ENCODE measurements at places on chromosomes 2 and 18.
A peak's percentile ranks its signal among the peaks of the same experiment; 100 is the strongest.

- DNase-seq = no peak
Observed at GRCh38 chr2:77602771-77603170, 80.6 kb upstream of the LRRTM4 start.

DNA sequence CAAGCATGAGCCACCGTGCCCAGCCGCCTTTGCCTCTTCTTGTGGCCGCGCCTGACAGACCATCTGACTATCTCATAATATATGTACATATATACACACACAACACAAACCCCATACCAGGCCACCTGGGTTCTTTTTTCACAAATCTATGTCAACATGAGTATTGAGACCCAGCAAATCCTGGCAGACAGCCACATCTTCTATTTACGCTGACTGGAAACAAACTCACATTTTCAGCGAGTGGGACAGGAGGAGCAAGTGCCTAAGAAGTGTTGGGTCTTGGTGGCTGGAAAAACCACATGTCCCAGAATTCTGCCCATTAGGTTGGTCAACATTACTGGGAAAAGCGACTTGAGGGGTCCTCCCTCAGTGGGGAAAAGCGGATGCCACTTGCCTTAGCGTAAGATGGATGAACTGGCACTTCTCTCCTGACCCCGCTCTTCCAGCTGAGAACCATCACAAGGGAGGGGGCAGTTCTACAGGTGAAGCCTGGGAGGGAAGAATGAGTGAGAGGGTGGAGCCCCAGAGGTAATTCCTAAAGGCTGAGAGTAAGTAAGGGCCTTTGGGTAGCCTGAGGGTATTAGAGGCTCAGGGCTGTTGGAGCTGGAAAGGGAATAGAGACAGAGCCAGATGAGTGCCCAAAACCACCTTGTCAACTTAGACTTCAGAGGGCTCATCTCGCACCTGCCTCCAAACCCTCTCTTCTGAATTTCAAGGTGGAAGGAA, 1.9 kb downstream of the SCYGR3 start:
- DNase-seq = no peak

DNA sequence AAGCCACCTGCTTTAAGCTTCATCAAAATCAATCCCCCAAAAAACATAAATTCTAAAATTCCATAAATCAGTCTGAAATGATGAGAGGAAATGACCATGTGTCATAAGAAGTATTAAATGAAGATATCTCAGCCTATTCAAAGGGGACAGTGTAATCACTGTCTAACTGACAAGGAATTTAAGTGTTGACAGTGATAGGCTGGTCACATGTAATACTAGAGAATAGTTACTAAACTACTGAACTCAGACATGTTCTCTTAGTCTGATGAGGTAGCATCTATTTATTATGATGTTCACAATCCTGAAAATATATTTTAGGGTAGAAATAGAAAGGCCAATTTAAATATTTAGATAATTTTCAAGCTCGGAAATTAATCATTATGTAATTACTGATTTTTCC, 216.1 kb downstream of the L3MBTL4 start:
- DNase-seq = no peak

GRCh38 chr2:122780251-122780650, 1024.8 kb downstream of the TSN start:
- DNase-seq = no peak

GRCh38 chr18:25306671-25307070, 45.3 kb downstream of the ZNF521 start:
- DNase-seq = no peak

DNA sequence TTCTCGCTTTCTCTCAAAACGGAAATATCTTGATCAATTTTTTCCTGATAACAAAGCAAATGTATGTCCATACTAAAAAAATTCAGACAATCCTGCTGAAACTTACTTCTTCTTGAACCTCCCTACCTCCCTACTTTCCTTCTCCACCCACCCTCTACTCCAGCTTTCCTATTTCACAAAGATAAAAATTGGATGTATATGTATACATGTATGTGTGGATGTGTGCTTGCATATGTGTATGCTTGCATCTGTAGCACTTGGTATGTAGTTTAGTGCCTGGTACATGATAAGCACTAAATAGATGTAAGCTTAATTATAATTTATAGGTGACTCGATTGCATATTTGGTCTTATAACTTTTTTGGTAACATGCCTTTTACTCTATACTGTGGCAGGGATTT, 167.5 kb upstream of the ITGA4 start:
- DNase-seq = no peak

DNA sequence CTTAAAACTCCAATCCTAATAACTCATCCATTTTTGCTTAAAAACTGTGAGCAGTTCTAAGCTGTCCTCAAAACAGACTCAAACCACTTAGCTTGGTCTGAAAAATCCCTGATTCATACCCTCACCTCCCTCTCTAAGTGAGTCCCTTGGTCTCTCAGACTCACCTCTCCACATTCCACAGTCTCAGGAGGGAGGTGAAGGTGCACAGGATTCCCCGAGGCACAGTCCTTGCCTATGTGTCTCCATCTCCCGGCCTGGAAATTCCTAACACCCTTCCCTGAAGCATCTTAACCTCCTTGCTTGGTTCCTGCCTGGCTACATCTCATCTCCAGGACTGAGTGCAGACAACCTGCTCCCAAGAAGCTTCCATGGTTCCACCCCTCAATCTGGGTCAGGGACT, 45.0 kb downstream of the CYRIA start:
- DNase-seq = no peak

- DNase-seq = no peak
Observed at GRCh38 chr2:200225951-200226350, 80.5 kb upstream of the SPATS2L start.

- DNase-seq = no peak
Observed at GRCh38 chr18:70022636-70023035, 75.0 kb upstream of the CD226 start.

GRCh38 chr18:8987241-8987640, 115.3 kb upstream of the NDUFV2 start:
- DNase-seq = no peak

DNA sequence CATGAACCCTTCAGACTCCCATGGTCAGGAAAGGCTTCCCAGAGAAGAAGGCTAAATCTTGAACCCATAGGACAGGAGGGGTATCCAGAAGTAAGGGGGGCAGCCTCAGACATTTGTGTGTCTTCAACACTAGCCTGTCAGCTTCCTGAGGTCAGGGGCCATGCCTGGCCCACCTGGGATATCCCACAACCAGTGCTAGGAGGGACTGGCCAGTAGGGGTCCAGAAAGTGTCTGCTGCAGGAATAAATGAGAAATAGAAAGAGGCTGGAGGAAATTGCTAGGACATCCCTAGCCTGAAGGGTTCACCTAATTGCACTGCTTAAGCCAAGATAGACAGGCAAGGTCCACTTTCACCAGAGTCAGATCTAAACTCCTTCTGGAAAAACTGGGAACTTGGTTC, 799.6 kb upstream of the ID2 start:
- DNase-seq = no peak

- no peak for DNase-seq
Observed at GRCh38 chr2:241990466-241990865, 120.9 kb downstream of the RTP5 start.

- DNase-seq = peak; percentile 86
Observed at GRCh38 chr2:217218269-217219163, 358.7 kb upstream of the TNP1 start.

DNA sequence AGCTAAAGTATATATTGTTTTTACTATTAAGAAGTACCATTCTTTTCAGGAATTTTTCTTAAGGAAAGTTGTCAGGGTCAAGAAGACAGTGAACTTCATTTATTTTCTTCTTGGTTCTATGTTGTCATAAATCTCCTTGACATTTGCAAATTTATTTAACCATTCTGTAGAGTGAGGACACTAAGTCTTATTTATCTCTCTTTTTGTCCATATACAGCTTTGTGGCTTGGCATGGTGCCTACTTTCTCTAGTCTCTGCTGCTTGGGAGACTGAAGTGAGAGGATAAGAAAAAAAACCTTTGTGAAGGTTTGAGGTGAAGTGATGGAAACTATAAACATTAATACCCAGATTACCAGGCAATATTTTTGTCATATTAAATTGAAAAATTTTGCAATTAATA, 1389.4 kb downstream of the SUCLG1 start:
- no peak for DNase-seq

- DNase-seq = no peak
Observed at GRCh38 chr2:46333912-46334311, 36.7 kb downstream of the EPAS1 start.

DNA sequence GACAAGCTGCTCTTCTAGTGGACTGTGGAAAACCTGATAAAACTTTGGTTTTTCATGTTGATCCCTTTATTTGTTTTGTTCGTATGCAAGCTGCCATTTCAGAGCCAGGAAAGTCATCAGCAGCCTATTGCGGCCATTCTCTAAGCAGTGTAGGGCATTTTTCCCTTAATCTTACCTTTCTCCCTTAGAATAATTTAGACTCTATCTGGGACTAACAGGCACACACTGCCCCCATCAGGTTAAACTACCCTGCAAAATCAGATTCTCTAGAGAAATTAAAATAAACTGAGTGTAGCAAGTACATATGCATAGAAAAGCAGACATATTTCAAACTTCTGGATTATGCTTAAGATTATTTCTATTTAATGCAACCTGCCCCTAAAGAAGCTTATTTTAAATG, 347.5 kb downstream of the METTL4 start:
- DNase-seq = peak; percentile 54

DNA sequence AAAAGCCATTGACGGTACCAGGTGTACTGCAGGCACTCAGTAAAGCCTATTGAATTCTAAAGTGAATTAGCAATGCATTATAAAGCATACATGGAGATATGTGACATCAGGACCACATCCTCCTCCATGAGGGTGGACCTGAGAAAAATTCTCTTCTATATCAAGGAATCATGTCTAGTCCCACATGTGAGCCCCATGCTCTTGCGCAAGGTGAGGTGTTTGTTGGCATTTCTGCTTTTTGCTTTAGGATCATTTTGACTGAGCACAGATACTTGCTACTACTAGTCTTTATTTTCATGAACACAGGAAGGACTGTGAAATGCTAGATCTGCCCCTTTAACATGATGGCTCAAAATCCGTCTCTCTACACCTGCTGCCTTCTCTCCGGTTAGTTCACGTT, 183.9 kb downstream of the CD226 start:
- DNase-seq = no peak

GRCh38 chr18:49911427-49911826, 98.1 kb upstream of the ACAA2 start:
- DNase-seq = no peak

DNA sequence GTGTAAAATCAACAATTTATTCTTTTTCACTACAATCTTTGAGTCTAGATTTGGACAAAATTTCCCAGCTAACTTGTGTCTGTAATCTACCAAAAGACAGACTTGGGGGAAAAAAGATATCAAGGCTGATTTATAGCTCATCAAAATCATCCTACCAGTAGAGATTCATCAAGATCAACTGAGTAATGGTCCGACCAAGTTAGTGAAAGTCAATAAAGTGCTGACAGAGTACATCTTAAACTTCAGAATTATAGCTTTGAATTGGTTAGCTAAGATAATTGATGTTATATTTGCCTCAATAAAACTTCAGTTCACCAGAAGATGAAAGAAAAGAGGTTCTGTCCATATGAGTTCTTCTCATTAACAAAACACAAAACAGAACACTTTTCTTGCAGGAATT, 207.1 kb upstream of the KYNU start:
- no peak for DNase-seq

DNA sequence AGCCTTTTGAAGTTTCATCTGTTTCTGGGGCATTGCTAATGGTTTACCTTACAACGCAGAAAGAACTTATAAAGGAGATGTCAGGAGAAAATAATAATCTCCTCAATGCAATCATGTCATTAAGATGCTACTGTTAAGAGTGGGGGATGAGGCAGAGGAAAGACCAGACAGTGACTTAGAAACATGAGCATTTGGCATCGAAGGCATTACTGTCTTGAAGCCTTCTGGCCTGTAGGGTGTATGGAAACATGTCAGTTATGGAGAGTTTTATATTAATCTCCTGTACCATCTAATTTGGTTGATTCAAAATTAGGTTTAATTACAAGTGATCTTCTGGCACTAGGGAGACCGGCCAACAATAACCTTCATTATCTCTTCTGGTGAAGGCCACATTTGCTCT, 32.5 kb downstream of the CDC42EP3 start:
- DNase-seq = no peak

GRCh38 chr2:135586148-135586547, 54.9 kb downstream of the R3HDM1 start:
- DNase-seq = no peak

DNA sequence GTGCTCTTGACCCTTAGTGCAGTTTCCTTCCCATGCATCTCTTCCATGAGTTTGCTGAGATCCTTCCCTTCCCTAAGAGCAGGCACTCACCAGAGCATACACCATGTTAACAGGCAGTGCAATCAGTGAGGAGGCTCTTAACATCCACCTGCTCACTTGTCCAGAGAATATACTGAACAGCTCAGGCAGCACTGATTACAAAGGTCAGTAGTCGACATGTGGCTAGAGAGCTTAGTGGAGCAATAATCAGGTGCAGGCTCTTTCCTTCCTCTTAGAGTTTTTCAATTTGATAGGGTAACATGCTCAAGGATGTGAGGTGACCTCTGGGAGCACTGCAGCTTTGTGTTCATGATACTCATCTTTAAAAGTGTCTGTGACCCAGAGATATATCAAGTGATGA, 144.1 kb upstream of the SETBP1 start:
- DNase-seq = no peak

- no peak for DNase-seq
Observed at GRCh38 chr2:151614606-151615306, 119.5 kb downstream of the NEB start.

DNA sequence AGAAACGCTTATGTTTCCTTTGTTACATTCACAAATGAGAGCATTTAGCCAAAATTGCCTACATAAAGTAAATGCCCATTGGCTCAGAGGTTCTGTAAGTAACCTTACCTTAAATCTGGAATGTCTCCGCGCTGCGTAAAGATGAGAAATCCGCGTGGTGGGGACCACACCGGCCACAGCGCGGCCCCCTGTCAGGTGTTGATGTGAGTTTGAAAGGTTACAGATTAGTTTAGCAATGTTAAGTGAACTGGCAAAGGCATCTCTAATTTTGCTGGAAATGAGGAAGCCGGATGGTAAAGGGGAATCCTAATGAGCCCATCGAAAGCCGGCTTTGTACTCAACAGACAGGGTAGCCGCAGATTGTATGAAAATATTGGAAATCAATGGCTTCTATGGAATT, 11.8 kb downstream of the SALL3 start:
- no peak for DNase-seq

DNA sequence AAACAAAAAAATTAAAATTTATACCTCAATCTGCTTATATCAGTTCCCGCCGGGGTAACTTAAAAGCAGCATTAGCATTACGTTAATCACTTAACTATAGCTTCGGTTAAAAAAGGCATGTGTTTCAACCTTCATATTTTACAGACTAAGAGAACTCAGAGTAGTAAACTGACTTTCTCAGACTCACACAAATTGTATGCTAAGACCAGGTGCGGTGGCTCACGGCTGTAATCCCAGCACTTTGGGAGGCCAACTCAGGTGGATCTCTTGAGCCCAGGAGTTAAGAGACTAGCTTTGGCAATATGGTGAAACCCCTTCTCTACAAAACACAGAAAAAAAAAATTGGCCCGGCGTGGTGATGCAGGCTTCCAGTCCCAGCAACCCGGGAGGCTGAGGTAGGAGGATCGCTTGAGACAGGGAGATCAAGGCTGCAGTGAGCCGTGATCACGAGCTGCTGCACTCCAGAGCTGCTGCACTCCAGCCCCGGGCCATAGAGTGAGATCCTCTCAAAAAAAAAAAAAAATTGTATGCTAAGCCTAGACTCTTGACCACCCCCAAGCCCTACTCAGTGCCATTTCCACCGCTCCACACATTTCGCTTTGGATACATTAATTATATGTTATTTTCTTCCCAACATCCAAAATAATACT, 2.4 kb downstream of the HNRNPLL start:
- no peak for DNase-seq

All from Kasumi-1 (cell line).